Pancreas (tissue), 10 donors: ENCODE measurements at places on chromosomes 3 and 15. TPM values are rescaled to one million over a fixed set of nuclear protein-coding genes. Genes with fewer than 3 reads are reported as not detected.

GRCh38 chr3:42900226-42901072, 5.5 kb upstream of the ZNF662 start:
- DNase-seq, result no peak

DNA sequence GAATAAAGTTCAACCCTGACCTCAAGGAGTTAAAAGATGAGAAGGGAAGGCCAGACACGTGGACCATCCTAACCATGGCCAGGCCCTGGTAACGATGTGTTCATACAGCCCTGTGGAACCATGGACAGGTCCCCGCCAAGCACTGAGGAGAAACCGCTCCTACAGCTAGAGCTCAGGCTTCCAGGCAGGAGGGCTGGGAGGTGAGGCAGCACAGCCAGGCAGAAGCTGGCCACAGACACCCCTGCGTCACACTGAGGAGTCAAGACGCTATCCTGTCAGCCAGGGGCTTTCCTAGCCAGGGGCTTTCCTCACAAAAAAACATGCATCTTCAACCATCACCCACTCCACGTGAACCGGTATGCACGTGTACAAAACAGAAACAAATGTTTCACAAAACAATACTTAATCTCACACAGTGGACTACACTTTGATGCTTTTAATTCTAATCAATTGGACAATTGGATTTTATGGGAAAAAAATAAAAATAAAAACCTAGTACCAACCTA, 73.2 kb downstream of the TBC1D2B start:
- no peak for DNase-seq

GRCh38 chr3:187856555-187856954, 111.3 kb upstream of the BCL6 start:
- DNase-seq, result no peak

Gene TMEM108
- 1.6 TPM for total RNA-seq

Gene TAGLN3
- total RNA-seq, result 3.1 TPM

Gene CCR5
- 0.32 TPM for total RNA-seq

Gene CMTM7
- 8.6 TPM for total RNA-seq
